ENCODE measurements at places on chromosomes 13 and 19.

- DNase-seq: no peak
Observed at GRCh38 chr13:41150058-41150457, 17.5 kb upstream of the KBTBD6 start.

GRCh38 chr13:85411591-85411990 is 387.6 kb downstream of the SLITRK6 start:
- no peak for DNase-seq

- DNase-seq: no peak
Observed at GRCh38 chr13:98537740-98538139, 39.2 kb downstream of the STK24 start.

- DNase-seq: no peak
Observed at GRCh38 chr13:23509781-23510543, 60.2 kb upstream of the TNFRSF19 start.

GRCh38 chr19:4773047-4773640 is 18.4 kb upstream of the FEM1A start:
- no peak for DNase-seq

DNA sequence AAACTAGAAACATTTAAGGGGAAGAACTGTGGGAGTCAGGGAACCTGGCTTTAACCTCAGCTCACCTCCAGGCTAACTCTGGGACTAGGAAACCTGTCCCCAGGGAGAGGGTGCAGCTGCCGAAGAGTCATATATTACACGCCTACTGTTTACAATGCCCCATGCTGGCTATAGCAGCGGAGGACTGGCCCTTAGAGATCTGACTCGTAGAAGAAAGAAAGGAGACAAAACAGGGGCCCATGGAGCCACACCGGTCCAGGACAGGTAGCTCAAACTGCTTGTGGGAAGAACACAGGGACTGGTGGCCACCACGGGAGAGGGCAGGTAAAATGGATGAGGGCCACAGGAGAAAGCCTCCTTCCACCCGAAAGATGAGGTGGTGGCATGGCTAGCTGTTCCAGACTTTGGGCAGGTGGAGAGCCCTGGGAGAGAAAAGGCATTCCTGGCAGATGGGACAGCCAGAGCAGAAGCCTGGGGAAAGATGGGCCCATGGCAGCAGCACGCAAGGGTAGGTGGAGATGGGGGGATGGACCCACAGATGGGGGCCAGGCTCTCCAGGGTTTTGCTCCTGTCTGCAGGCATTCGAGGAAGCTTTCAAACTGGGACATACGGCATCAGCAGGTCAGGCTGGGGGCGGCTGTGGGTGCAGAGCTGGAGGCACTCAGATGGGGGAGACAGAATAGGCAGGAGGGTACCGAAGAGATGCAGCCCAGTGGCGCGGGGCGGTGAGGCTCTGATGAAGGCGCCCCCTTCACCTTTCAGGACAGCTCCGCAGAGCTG is 69.5 kb downstream of the LATS2 start:
- DNase-seq: no peak

DNA sequence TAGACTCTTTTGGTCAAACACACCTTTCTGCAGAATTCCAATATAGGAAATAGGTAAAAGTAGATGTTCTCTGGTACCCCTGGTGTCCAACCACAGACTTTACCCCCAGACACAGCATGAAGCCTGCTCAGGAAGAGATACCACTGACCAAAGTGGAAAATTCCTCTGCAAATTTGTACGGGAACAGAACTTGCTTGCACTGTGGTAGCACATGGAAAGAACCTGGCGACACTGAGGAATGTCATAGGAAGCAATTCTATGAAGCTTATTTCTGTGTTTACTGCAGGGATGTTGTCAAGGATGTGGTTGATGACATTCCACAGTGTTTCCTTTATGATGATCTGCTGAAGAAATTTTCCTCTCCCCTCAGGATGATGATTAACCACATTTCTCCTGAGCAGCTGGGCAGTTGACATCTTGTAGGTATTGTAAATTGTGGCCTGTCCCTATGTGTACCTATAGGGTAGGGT is 48.9 kb upstream of the TNFSF11 start:
- no peak for DNase-seq

GRCh38 chr19:19514215-19514657 is 1.1 kb downstream of the TSSK6 start:
- no peak for DNase-seq

GRCh38 chr13:32728327-32728726 is 142.1 kb downstream of the PDS5B start:
- DNase-seq: no peak

GRCh38 chr13:107367258-107367657 is 799.3 kb upstream of the ARGLU1 start:
- no peak for DNase-seq

DNA sequence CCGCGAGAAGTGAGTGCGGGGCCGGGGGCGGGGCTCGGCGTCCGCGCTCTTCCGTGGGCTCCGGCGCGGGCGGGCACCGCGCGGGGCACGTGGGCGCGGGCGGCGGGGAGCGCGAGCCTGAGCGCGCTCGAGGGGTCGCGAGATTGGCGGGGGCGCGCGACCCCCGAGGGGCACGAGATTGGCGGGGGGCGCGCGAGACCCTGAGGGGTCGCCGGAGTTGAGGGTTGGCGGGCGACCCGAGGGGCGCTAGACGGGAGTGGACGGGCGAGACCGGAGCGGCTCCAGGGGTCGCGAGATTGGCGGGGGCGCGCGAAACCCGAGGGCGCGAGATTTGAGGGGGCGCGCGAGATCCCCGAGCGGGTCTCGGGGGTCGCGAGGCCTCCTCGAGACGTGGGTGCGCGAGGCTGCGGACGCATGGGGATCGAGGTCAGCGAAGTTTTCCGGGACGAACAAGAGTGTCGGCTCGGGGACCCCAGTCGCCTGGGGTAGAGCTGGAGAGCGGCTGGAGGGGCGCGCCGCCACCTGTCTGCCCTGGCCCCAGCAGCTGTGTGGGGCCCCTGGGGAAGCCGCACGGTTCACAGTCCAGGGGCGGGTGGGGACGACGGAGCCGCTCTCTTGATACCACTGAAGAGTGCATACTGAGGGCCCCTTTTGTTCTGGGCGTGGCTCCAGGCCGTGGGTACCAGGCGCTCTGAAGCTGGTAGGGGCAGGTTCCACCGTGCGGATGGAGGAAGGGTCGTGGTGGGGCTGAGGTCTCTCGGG is 682 bp downstream of the SSBP4 start:
- peak; percentile 85 for DNase-seq

DNA sequence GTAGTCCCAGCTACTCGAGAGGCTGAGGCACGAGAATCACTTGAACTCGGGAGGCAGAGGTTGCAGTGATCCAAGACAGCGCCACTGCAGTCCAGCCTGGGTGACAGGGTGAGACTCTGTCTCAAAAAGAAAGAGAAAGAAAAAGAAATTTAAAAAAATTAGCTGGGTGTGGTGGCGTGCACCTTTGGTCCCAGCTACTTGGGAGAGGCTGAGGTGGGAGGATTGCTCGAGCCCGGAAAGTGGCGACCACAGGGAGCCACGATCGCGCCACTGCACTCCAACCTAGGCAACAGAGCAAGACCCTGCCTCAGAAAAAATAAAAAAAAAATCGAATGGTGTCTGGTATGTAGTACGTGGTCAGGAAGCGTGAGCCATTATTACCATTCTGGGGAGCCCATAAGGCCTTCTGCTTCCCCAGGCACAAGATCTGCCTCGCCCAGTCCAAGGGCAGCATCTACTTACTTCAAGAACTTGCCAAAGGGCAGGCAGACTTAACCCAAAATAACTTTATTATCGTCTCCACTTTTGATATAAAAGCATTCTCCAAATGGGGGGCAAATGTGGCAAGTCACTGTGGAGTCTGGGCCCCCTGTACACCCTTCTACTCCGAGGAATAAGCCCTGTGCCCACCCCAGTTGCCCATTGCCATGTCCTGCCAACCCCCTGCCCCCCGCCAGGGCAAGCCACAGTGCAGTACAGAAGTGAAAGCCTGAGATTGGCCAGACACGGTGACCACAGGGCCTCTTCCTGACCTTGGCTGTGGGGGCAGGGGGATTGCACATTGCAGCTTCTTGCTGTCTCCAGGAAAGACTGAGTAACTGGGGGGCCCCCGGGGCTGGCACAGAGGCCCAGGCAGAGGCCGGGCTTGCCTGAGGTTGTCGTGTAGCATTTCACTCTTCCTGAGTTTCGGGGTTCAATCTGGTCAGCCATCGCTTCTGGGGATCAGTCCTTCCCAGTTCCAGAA is 12.6 kb downstream of the CCL25 start:
- DNase-seq: no peak

DNA sequence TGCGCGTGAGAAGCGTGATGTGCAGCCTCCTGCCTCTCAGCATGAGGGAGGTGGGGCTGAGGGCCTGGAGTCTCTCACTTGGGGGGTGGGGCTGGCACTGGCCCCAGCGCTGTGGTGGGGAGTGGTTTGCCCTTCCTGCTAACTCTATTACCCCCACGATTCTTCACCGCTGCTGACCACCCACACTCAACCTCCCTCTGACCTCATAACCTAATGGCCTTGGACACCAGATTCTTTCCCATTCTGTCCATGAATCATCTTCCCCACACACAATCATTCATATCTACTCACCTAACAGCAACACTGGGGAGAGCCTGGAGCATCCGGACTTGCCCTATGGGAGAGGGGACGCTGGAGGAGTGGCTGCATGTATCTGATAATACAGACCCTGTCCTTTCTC is 8.7 kb downstream of the CD177 start:
- DNase-seq: no peak

DNA sequence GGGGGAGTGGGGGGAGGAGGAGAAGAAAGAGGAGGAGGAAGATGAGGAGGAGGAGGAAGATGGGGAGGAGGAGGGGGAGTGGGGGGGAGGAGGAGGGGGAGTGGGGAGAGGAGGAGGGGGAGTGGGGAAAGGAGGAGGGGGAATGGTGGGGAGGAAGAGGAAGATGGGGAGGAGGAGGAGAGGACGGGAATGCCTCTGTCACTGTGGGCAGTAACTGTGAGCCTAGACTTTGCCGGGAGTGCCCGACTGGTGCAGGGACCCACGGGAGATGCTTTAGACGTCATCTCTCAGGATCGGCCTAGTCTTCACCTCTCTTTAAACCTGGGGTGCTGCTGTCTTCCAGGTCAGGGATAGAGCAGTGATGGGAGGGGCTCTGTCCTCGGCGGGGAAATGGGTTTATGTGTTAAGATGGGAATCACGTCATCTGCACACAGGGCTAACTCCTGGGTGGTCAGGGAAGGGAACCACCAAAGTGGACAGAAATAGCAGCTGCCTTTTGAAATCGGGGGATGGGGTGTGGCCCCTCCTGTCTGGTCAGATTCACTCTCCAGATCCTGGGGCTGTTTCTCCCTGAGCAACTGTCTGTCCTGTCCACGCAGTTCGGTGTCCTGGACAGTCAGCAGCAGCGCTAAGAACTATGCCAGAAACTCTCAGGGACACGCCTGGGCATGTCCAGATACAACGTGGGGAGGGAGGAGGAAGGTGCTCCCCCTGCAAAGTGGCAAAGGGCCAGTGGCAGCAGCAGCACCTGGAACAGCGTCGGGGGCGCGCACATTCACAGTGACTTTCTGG is 26.9 kb downstream of the GAS6 start:
- no peak for DNase-seq

GRCh38 chr13:60329221-60329923 is 67.6 kb upstream of the TDRD3 start:
- DNase-seq: no peak

- no peak for DNase-seq
Observed at GRCh38 chr13:101868585-101869469, 416.4 kb downstream of the ITGBL1 start.

- DNase-seq: no peak
Observed at GRCh38 chr13:77056382-77056781, 29.4 kb upstream of the FBXL3 start.

Data from suprapubic skin (tissue), 4 donors.